NCI-H1417 treated with DMSO at 0.1 percent for 48 hours (cell line): ENCODE measurements at places on chromosomes 7 and 10.

DNA sequence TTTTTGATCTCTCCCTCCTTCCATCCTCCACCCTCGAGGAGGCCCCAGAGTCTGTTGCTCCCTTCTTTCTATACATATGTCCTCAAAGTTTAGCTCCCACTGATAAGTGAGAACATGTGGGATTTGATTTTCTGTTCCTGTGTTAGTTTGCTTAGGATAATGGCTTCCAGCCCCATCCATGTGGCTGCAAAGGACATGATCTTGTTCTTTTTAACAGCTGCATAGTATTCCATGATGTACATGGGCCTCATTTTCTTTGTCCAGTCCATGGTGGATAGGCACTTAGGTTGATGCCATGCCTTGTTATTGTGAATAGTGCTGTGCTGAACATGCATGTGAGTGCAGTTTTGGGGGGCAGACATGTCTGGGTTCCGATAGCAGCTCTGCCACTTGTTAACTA lies 51.4 kb downstream of the GATA3 start:
- no peak for DNase-seq

GRCh38 chr10:24901686-24902399 lies 50.6 kb downstream of the PRTFDC1 start:
- DNase-seq = no peak

- DNase-seq = no peak
Measured at GRCh38 chr10:33353853-33354252, 19.4 kb upstream of the NRP1 start.

DNA sequence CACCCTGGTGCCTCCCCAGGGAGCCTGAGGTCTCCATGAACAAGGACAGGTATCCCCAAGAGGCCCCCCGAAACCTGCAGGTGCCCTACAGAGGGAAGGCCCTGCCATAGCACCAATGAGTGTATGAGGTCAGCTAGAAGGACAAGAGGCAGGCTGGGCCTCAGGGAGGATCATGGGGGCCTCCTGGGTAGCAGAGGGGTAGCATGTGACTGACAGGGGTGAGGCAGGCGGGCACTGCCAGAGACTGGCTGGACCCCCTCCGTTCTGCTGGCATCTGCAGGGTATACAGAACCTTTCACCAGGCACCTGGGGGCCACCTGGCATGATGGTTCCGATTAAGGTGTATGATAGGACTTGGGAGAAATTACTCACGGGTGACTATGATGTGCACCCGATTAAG lies 79.2 kb upstream of the KCTD7 start:
- DNase-seq = no peak

- no peak for DNase-seq
Measured at GRCh38 chr10:4527281-4527970, 298.6 kb upstream of the AKR1E2 start.

- DNase-seq = no peak
Measured at GRCh38 chr7:22443370-22444180, 56.4 kb downstream of the STEAP1B start.
